AG09309 (cell line): ENCODE measurements at places on chromosomes 2 and 18.

- DNase-seq = peak; percentile 65
These were observed 89.6 kb downstream of the TTC32 start for GRCh38 chr2:19812166-19812565.

GRCh38 chr18:48095726-48096125, 165.3 kb upstream of the SMAD2 start:
- no peak for DNase-seq

DNA sequence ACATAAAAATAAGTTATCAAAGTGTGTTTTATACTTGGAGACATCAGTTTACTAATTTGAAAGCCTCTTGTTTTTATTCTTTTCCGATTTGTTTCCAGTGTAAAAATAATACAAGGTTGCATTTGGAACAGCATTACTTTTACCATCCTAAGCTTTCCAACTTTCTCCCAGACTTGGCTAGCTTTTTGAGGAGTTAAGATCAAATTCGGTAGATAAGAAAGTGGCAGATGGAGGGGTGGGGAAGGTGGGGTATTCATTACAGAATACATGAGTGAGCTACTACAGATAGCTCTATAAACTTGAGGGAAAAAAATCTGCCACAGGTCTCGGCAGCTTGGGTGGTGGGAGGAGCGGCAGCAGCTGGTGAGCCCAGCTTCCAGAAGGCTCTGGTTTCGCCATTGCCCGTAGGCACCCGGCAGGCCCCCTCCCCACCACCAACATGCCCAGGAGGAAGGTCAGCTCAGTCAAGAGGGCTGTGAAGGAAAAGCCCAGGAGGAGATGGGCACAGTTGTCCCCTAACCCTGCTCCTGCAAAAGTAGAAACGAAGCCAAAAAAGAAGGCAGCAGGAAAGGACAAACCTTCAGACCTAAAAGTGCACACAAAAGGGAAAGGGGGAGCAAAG, 18.6 kb upstream of the RMC1 start:
- DNase-seq = no peak

GRCh38 chr2:9077691-9078090, 74.2 kb upstream of the MBOAT2 start:
- no peak for DNase-seq

DNA sequence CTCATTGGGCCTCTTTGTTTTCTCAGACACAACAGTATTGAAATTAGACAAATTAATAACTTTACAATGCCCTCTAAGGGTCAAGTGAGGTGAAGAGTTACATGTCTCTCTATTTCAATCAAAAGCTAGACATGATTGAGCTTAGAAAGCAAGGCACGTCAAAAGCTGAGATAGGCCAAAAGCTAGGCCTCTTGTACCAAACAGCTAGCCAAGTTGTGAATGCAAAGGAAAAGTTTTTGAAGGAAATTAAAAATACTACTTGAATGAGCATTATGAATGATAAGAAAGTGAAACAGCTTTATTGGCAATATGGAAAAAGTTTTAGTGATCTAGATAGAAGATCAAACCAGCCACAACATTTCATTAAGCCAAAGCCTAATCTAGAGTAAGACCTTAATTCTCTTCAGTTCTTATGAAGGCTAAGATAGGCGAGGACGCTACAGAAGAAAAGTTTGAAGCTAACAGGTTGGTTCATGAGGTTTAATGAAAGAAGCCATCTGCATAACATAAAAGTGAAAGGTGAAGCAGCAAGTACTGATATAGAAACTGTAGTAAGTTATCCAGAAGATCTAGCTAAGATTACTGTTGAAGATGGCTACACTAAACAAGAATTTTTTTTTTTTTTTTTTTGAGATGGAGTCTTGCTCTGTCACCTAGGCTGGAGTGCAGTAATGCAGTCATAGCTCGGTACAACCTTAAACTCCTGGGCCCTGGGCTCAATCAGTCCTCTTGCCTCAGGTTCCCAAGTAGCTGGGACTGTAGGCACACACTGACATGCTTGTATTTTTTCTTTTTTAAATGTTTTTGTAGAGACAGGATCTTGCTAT, 65.5 kb downstream of the FAM117B start:
- DNase-seq = no peak

DNA sequence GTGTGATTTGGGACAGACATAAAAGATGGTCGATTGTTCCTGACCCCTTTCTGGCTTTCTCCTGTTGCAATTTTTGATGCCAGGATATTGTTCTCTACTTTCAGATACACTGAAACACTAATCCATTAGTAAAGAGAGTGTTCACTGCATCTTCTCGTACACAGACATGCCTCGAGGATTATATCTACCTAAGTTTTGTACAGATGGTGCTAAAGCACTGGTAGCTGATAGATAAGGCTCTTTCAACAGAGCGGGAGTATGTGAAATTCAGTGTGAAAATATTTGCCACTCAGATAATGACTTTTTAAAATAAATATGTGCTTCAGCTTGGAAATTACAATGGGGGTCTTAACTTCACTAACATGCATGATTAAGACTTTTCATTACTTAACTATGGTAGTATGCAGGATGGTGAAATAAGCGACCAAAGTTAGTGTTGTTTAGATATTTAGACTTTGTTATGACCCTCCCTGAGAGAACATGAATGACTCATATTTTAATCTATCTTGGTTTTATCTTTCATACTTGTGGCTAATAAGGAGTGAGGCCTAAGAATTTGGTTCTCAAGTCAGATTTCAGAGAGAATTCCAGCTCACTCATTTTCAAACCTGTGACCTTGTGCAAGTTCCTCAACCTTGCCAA, 474.9 kb downstream of the NRXN1 start:
- no peak for DNase-seq

GRCh38 chr2:76149846-76150245, 439.1 kb upstream of the GCFC2 start:
- DNase-seq = no peak
